CD4-positive, alpha-beta T cell treated with Interleukin-4 for 4 hours (primary cell): ENCODE measurements at places on chromosomes 7 and 10.
A peak's percentile ranks its signal among the peaks of the same experiment; 100 is the strongest.

GRCh38 chr10:131841131-131841660 lies 59.6 kb upstream of the PPP2R2D start:
- DNase-seq = no peak

GRCh38 chr7:650339-651031 lies 76.0 kb upstream of the DNAAF5 start:
- DNase-seq = no peak

DNA sequence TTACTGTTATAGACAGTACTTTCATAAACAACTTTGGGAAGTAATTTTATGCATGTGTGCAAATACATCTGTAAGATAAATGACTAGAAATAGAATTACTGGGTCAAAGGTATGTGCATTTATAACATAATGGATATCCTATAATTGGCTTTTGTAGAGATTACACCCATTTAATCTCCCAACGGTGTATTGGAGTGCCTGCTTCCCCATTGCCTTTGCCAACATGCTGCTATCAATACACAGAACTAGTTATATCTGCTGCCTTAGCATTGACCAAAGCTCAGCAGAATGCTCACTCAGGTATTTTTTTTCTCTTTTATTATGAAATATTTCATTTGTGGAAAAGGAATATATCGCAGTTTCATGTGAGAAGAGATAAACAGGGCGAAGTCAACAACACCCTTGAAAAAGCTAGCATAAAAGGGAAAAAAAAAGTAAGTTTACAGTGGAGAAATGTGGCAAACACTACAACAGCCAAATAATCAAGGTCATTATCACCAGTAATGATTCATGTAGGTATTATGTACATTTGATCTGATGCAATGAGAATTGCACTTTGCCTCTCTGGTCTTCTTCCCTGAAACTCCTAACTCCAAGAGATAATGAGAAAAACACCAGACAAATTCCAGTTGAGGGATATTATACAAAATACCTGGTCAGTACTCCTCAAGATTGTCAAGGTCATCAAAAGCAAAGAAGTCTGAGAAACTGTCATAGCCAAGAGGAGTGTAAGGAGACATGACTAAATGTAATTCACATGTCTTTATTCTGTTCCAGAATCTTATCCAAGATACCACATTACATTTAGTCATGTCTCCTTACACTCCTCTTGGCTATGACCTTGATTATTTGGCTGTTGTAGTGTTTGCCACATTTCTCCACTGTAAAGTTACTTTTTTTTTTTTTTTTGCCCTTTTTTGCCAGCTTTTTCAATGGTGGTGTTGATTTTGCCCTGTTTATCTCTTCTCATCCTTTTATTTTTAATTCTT lies 36.8 kb downstream of the MARCHF5 start:
- DNase-seq = no peak

- DNase-seq = no peak
These were observed 185.8 kb downstream of the GRM8 start for GRCh38 chr7:127066974-127067373.

- DNase-seq = no peak
These were observed 17.2 kb upstream of the GATA3 start for GRCh38 chr10:8037199-8037801.

DNA sequence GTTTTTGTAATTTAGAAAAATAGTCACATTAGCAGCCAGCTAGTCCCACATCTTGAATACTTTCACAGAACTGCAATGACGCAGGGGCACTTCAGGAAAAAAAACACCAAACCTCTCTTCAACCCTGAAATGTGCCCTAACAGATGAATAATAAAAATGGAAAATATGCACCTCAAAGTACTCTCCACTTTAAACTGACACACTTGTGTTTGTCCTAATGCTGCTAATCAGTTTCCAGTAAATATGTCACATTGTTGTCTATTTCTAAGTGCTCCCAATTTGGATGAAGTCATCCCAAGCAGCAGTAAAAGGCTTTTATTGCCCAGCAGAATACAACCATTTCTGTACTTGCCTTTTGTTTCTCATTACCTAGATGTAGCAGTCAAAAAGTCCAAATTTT lies 86.7 kb downstream of the PARD3 start:
- no peak for DNase-seq

DNA sequence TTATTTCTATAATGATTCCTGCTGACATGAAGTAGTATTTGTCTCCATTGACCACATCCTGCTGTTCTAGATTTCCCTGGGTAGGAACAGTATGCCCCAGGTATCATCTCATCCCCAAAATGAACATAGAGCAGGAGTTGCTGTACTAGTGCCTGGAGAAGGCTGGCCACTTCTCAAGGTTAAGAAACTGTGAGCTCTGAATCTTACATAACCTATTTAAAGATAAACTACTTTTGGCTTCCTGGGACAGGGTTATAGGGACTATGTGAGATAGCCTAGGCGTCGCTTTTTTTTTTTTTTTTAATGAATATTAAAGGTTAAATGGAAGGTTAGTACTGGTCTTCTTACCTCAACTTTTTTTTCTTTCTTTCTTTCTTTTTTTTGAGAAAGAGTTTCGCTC lies 103.0 kb downstream of the LRRC4 start:
- DNase-seq = no peak

- peak; percentile 8 for DNase-seq
These were observed 18.6 kb downstream of the RABGEF1 start for GRCh38 chr7:66758950-66759628.

DNA sequence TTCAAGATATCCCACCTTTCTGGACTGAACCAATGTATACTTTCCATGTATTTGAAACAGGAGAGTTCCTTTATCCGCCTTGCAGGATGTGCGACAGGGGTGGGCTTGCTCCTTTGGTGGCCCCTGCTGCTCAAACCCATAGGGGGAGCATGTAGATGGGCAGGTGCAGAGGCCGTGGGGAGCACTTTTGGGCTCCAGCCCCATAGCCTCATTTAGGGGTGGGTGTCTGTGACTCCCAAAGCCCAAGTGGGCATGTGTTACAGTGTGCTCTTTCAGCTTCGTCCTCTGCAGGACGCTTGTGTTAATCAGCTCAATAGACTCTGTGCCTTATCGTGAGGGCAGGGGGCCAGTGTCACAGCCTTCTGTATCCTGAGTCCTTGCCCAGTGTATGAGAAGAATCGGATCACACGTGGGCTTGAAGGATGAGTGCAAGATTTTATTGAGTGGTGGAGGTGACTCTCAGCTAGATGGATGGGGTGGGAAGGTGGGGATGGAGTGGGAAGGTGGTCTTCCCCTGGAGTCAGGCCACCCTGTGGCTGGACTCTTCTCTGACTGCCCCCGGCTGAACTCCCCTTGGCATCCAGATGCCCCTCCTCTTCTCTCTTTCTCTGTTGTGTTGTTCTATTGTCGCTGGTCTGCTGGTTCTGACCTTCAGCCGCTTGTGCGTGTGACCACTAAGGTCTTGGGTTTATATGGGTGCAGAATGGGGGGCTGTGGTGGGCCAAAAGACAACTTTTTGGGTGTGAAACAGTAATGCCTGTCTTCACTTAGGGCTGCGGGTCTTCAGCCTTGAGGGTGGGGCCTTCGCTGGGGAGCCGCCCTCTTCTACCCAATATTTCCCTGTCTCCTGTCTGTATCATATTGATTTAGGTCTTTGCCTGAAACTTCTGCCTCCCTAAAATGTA lies 262.2 kb downstream of the GLRX3 start:
- DNase-seq = no peak

GRCh38 chr10:66259836-66260235 lies 666.0 kb upstream of the LRRTM3 start:
- no peak for DNase-seq

DNA sequence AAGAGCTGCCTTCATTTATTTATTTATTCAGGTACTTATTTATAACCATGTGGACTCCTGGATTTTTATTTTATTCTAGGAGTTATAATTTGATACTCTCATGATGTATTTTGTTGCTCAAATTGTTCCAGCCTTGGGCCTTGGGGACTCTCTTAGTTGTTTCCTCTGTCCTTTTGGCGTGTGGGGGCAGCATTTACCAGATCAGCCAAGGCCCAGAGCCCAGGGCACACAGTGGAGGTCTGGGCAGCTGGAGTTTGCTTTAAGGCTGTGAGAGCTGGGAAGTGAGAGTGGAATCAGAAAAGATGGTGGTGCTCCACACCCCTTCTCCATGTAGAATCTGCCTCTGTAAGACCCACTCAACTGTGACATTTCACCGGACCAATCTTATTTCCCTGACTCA lies 398.9 kb downstream of the RPS24 start:
- DNase-seq = no peak

DNA sequence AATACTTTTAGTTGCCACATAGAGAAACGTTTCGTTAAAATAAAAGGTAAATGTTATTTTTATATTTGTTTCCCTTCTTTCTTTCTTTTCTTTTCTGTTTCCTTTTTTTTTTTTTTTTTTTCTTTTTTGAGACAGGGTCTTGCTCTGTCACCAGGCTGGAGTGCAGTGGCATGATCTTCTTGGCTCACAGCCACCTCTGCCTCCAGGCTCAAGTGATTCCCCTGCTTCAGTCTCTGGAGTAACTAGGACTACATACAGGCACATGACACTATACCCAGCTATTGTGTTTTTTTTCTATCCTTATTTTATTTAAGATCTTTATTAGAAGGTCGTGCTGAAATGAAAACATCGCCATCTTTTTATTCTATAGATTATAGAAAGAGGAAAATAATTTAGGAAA lies 661.8 kb upstream of the MBL2 start:
- no peak for DNase-seq

DNA sequence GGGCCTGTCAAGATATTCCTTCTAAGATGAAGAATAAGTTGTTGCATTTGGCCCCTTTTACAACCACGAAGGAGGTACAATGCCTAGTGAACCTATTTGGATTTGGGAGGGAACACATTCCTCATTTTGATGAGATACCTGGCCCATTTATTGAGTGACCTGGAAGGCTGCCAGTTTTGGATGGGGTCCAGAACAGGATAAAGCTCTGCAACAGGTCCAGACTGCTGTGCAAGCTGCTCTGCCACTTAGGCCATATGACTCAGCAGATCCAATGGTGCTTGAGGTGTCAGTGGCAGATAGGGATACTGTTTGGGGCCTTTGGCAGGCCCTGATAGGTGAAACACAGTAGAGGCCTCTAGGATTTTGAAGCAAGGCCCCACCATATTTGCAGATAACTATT lies 704.6 kb downstream of the CCSER2 start:
- DNase-seq = no peak

GRCh38 chr10:7192831-7193361 lies 217.9 kb downstream of the SFMBT2 start:
- DNase-seq = peak; percentile 89

DNA sequence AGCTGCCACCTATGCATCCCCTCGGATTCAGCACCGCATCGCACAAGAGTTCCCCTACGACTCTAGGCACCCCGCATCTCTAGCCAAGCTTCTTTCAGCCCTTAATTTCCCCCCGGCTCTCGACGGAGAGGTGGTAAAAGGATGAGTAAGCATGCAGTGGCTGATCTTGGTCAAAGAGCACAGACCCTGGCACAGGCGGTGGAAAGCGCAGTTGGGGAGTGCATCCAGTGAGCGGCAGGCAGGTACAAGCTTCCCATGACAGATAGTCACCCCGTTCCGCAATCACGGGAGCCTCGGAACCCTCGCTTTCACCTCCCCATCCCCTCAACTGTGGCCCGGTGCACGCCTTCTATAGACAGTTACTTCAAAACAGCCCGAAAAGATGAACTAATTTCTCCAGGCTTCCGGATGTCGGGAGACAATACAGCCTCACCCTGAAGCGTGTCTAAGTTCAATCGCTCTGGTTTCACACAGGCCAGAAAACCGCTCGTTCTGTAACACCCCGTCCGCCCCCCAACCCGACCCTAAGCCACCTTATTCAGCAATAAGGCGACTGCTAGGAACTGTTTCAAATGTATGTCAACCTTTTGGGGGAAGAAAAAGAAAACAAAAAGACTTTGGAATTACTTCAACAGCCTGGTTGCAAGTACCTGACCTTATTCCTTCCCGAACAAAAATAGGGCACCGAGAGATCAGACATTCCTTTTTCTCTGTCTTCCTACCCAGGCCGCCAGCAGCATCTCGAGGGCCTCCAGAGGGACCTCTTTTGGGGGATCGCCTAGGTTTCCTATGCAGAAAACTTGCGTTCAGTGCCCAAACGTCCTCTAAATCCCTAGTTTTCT lies 1.4 kb downstream of the RHEB start:
- peak; percentile 60 for DNase-seq

DNA sequence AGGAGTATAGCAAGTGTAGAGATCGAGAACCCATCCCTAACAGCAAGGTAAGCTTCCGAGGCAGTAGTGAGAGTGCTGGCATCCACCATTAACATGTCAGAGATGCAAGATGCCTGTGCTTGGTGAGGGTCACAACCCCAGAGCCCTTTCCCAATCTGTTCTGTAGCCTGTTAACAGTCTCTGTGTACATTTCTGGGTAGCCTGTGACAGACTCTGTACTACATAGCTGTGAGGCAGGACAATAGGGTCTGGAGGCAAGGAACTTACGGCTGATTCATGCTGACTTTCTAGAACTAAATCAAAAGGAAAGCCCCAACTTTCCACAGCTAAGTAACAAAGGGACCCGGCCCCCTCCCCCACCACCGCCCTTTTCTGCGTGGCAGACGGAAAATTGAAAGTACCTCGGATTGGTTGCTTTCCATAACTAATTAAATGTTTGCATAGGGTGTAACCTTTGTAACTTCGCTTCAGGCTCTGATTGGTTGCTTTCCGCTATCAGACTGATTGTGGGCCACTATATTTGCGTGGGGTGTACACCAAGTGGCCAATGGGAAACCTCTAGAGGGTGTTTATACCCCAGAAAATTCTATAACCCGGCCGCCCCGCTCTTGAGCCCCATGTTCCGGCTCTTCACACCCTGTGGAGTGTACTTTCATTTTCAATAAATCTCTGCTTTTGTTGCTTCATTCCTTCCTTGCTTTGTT lies 1.4 kb upstream of the TMEM168 start:
- no peak for DNase-seq

DNA sequence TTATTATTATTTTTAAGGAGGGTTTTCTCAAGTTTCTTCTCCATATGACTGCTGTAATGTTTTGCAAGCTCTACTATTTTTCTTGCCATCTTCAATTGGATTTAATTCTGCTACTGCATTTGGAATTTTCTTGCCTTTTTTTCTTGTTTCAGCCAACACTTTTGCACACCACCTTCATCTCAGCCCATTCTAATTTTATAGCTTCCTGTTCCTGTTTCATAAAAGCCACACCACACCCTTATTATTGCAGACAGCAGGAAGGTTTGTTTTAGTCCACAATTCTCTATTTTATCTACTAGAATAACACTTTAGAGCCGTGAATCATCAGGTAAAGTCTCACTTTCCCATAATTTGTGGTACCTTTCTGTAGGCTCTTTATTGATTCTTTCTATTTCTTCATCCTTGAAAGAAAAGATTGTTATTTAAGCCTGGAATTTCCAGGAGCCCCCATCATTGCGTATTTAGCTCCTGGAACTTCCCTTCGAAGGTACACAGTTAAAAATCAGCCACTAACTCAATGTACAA lies 209.3 kb upstream of the TBX20 start:
- no peak for DNase-seq

GRCh38 chr7:80678707-80679106 lies 40.3 kb downstream of the CD36 start:
- no peak for DNase-seq

GRCh38 chr10:74681917-74682627 lies 144.3 kb upstream of the KAT6B start:
- DNase-seq = peak; percentile 8
